ENCODE measurements at places on chromosomes 6 and 20.

DNA sequence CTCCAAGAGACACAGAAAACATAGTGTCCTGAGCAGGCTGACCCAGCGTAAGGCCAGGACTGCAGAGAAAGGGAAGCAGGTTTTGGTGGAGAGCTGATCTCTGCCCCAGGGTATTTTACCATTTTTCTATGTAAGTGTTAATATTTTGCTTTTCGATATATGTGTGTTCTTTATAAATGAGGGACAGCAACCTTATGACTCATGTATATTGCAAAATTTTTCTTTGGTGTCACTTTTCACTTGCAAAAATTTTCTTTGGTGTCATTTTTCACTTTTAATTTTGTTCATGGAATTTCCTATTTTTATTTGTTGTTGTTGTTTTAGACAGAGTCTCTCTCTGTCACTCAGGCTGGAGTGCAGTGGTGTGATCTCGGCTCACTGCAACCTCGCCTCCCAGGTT lies 34.6 kb upstream of the PXDC1 start:
- DNase-seq, result no peak

DNA sequence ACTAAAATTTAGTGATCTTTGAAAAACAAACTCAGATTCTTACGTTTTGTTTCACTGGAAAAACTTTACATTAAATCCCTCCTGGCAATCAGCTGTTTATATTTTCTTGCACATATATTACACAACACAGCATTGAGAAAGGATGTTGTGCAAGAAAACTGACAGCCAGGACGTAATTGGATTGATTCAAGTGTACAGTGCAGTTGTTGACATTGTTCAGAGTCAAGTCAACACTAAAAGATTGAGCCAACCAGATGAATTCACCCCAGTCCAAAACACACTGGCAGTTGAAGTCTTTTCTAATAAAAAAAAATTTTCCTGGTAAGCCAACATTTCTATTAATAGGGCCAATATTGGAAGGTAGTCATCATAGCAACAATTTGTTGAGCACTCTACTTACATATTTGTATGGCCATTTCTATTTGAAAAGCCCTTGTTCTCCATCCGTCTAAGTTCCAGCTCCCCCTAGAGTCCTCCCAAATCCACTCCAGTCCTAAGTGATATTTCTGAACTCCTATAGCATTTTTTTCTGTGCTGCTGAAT lies 20.9 kb upstream of the VNN1 start:
- DNase-seq, result peak; percentile 53

- DNase-seq, result no peak
These were observed 13.1 kb upstream of the TUBB2B start for GRCh38 chr6:3240595-3240994.

GRCh38 chr6:5698318-5698717 lies 308.4 kb downstream of the NRN1 start:
- no peak for DNase-seq

DNA sequence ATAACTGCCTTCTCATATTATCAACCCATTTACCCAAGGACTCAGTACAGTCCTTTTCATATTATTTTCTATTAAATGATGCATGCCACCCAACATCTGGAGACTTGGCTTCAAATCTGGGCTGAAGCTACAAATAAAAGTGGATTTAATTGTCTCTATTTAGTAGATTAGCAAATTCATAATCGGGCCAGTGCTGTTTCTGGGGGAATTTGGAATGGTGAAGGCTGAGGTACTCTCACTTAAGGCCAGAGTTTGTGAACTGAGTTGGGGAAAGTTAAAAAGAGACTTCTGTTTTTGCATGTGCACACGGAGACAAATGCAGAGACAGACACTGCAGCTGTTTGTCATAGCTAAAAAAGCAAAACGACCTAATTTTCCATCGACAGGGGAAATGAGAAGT lies 100.9 kb downstream of the PFDN4 start:
- no peak for DNase-seq

DNA sequence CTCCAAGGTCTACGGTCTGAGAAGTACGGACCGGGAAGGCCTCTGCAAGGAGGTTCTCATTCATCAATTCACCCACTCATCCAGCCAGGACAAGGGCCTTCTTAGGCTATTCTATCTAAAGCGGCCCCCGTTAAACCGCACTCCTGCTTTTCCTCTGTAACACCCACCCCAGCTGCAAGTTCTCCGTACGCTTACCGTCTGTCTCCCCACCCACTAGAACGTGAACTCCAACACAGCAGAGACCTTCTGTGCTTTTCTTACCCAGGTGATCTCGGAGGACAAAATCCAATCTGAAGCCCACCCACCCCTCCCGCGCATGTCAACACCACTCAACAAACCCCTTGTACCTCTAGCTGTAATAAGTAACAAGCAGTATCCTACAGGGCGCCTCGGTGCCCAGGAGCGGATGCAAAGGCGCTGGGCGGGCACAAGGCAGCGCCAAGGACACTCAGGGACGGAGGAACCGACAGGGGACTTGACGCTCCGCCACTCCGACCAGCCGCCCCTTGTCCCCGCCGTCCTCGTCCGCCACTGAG lies 351 bp downstream of the AURKA start:
- DNase-seq, result no peak

DNA sequence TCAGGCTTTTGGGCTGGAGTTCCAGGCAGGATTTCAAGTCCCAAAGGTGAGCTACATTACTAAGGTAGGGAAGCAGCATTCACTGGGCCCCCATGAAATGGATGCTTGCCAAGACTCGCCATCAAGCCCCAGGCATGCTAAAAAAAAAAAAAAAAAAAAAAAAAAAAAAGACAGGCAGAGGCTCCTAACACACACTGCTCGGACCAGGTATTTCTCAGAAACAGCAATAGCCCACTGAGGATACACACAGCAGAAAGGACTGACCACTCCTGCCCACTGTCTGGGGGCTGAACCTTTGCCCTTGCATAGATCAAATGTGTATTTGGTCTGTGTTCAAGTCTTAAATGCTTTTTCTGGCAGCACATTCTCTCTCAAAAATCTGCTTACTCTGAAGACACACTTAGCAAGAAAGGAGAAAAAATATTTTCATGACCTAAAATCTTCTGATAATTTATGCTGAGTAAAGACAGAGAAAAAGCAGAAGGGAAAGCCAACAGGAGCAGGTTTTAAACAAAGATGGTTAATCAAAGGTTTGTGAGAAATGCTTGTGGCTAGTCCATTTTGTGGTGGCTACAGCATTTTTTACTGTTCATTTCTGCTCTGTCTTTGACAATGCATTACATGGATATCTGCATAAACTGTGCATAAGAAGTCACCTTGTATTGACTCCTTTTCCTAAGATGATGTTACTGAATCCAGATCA lies 37.9 kb upstream of the BEND6 start:
- no peak for DNase-seq

- DNase-seq, result peak; percentile 74
These were observed 156.1 kb downstream of the COL21A1 start for GRCh38 chr6:56091159-56091869.
